ENCODE measurements at places on chromosomes 4 and X.
A peak's percentile ranks its signal among the peaks of the same experiment; 100 is the strongest.

- DNase-seq: no peak
Observed at GRCh38 chr4:67743194-67743593, 11.0 kb downstream of the GNRHR start.

- DNase-seq: no peak
Observed at GRCh38 chrX:28946846-28947245, 359.6 kb downstream of the IL1RAPL1 start.

DNA sequence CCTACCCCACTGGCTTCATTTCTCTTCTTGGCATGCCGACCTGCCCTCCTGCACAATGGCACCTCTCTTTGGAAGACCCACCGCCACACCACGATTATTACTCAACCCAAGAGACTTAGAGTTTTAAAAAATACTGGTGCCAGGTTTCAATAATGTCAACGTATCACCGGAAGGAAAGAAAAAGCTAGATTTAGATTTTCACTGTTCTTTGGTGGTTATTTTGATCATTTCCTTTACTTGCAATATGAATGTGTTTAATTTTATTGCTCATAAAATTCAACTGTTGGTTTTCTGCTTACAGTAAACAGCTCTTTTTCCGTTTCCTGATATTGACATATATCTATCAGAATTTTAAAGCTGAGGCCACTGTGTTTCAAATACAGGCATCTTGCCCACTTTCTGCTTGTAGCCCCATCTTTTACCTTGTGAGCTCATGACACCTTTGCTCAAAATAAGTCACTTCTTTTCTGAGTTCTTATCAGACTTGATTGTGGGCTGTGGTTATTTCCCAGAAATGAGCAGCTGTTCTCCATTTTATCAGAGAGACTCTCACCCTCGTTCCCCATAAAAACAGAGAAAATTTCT is 439.1 kb downstream of the INPP4B start:
- peak; percentile 33 for DNase-seq

- DNase-seq: no peak
Observed at GRCh38 chrX:121666171-121666570, 618.8 kb downstream of the GLUD2 start.

DNA sequence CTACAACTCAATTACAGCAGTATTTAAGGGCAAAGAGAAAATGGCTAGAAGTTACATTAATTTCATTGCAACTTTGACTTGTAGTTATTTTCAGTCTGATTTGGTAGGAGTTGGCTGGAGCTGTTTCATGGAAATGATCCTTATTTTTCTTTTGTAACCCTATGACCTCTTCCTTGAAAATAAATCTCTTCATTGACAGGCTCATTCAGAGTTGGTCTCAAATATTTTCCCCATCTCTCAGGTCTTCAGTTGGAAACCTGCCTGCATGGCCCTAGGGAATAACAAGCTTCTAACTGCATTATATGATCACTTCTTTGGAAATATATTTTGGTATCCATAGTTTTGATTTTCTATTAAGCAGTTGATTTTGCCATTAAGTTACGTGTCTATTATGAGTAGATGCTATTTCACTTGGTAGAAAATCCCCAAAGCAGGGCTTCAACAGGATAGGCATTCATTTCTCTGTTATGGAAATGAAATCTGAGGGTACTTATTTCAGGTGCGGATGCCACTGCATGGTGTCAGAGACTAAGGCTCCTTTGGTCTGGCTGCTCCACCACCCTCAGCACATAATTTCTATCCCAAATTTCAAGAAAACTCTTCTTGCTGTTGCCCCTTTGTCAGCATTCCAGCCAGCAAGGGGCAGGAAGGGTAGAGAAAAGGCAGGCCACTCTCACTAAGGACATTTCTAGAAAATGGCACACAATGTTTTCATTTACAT is 502.5 kb downstream of the SPRY1 start:
- DNase-seq: no peak

GRCh38 chr4:85790582-85790981 is 315.6 kb downstream of the ARHGAP24 start:
- no peak for DNase-seq

DNA sequence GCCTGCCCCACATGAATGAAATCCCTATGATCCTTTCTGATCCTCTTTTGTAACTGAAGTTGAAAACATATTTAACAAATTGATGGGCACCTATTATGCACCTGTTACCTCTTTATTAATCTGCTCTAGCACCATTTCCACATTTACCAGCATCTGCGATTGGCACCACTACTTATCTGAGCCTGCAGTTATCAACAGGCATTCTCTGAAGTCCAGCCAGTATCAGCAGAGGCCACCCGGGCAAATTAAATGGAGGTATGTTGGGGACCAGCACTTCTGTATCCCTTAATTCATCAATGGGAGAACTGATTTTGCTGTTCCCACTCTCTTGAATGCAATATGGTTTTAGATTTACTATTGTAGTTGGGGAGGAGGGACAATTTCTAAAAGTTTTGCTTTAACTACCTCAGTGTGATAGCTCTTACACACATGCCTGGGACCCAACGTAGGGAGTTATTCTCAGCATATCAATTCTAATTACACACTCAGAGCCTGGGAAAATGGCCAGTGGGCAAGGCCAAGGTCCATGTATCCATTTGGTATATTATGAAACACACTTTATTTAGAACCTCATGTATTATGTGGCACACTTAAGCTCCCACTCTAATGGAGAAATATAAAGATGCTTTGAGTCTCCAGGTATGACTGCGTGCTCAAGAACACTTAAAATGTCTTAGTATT is 1927.1 kb upstream of the PCDH7 start:
- no peak for DNase-seq

- peak; percentile 20 for DNase-seq
Observed at GRCh38 chrX:118459494-118459893, 36.1 kb upstream of the DOCK11 start.

GRCh38 chrX:18721683-18722499 is 14.4 kb downstream of the PPEF1 start:
- DNase-seq: no peak

DNA sequence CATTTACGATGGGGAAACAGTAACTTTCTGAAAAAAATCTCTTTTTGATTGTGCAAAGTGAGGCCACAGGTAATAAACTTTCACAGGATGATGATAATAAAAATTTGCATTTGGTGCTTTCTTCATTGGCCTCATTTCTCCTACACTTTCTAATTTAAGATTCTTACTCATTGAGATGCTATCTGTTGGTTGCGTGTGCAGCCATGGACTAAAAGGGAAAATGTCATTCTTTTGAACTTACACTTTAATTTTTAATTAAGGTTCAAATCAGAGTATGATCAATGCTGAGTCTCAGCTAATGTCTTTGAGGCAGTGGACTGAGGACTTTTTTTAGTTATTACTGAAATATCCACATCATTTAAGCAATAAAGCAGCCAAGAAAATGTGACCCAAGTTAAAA is 87.6 kb downstream of the SEL1L3 start:
- DNase-seq: no peak

- no peak for DNase-seq
Observed at GRCh38 chr4:60744767-60745166, 455.4 kb upstream of the ADGRL3 start.
